ENCODE measurements at places on chromosomes 7 and 10.

DNA sequence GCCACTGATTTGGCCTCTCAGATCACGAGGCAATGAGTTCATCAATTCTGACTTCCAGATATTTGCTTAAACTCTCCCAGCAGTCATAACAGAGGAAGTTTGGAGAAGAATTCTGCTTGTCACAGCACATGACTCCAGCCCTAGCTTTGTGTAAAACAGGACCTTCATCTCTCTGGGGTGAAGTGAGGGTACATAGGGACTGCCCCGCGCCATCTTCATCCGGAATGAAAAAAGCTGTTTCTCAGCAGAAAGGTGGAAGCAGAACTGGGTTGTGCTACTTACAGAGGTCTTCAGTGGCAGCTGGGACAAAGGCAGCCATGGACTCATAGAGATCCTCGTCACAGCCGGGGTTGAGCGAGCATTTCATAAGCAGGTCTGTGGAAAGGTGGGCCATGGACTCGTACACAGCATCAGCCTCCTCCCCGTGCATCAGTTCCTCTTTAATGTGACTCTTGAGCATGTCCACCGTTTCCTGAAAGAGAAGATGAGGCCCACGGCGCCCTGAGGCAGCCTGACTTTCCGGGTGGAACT lies 58.4 kb upstream of the TM9SF3 start:
- no peak for DNase-seq

DNA sequence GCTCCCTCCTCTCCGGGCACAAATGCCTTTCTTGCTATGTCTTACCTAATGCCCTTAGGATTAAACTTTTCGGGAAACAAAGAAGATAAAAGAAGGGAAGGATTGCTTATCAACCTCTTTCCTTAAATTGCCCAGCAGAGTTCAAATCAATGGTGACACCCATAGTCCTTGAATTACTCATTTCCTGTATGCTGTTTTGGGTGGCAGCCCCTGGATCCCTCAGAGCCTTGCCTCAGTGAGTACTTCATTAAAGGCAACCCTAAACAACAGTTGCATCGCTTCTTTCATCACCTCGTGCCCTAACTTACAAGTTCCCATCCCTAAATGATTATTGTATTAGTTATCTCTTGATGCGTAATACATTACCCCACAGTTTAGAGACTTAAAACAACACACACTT lies 31.6 kb upstream of the WAPL start:
- no peak for DNase-seq

- DNase-seq: no peak
These were observed 7.2 kb downstream of the TNS3 start for GRCh38 chr7:47574482-47575329.

- no peak for DNase-seq
These were observed 49.6 kb upstream of the ADO start for GRCh38 chr10:62754963-62755362.

GRCh38 chr10:6002809-6003510 lies 25.6 kb upstream of the IL15RA start:
- DNase-seq: no peak

DNA sequence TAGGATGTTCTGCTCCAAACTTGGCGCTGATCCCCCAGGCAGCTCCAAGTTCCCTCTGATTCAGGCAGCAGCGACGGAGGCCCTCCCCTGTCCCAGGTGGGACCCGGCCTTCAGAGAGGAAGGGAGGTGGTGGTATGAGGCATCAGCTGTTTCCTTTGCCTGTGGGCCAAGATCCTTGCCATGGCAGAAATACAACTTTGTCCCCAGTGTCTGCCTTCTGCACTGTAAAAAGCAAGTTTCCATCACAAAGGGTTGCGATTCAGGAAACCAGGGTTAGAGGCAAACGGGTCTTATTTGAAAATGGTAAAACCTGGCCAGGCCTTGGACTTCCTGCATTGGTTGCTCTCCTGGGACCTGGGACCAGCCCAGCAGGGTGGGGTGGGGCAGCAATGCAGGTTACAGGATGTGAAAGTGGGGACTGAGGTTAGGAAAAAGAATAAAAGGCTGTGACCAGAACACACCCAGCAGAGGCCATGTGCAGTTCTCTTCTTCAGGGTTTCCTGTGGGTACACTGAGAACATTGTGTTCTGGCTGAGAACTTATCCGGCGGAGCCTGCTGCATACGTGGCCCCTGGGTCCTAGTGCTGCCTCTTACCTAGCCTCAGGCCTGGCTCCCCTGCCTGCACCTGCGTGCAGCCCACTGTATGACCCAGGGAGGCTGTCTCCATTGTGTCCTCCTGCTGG lies 25.1 kb upstream of the DDIT4 start:
- peak; percentile 47 for DNase-seq

DNA sequence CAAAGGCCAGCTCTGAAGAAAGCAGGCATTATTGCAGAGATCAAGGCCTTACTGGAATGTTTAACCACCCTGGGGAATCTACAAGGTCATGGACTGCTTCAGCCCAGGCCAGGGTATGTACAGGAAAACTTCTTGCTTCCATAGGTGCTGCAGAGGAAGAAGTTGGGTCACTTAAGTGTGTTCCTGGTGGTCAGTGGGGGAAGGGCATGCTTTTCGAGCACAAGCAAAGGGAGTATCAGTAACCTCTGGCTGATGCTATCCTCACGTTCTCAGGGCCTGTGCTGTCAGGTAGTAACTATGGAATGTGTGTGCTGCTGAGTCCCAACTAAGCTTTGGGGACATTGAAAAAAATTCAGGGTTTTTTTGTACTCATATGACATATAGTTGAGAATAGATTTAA lies 234.0 kb upstream of the SP4 start:
- no peak for DNase-seq

- no peak for DNase-seq
These were observed 30.4 kb downstream of the ZNF786 start for GRCh38 chr7:149060156-149060555.

- no peak for DNase-seq
These were observed 44.8 kb upstream of the PHYHIPL start for GRCh38 chr10:59131666-59132065.

GRCh38 chr7:1940863-1941262 lies 270.8 kb downstream of the ELFN1 start:
- no peak for DNase-seq

- DNase-seq: no peak
These were observed 35.7 kb downstream of the ITPRID1 start for GRCh38 chr7:31549611-31550010.

GRCh38 chr7:159064121-159064815 lies 80.4 kb downstream of the VIPR2 start:
- no peak for DNase-seq
